ENCODE measurements at places on chromosomes 1 and 21.

GRCh38 chr1:9573723-9574122 is 15.0 kb upstream of the TMEM201 start:
- no peak for DNase-seq
- no peak overlapping the region for H3K27ac ChIP-seq
- H3K4me1 ChIP-seq: no peaks in the 10 kb centered on the region
- no peaks in the 10 kb centered on the region for H3K36me3 ChIP-seq

- no peak for DNase-seq
- no peak overlapping the region for H3K4me3 ChIP-seq
- no peaks in the 10 kb centered on the region for H3K4me1 ChIP-seq
- H3K27ac ChIP-seq: no peak overlapping the region
- no peaks in the 10 kb centered on the region for H3K27me3 ChIP-seq
- no peaks in the 10 kb centered on the region for H3K36me3 ChIP-seq
Measured at GRCh38 chr1:169914531-169914930, 20.8 kb upstream of the SCYL3 start.

DNA sequence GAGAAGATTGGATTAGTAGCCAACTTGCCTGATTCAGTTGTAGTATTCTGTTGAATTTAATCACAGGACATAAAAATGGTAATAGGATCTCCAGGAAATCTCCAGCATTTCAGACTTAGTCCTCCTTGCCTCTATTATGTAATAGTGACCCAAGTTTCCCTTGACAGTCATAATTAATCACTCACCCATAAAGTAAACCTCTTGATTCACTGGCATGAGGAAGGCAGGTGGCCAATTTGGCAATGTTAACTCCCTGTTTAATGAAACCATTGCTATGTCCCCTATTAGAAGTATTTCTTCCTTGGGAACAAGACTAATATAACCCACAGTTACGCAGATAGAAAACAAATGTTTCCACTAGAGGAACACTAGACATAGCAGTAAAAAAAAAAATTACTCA is 604.8 kb upstream of the CXADR start:
- H3K27me3 ChIP-seq: no peaks in the 10 kb centered on the region
- H3K36me3 ChIP-seq: no peaks in the 10 kb centered on the region
- DNase-seq: no peak

- DNase-seq: no peak
- H3K4me3 ChIP-seq: no peak overlapping the region
- no peaks in the 10 kb centered on the region for H3K4me1 ChIP-seq
- H3K27me3 ChIP-seq: no peaks in the 10 kb centered on the region
- no peaks in the 10 kb centered on the region for H3K36me3 ChIP-seq
Measured at GRCh38 chr1:233735847-233736246, 121.9 kb downstream of the KCNK1 start.

DNA sequence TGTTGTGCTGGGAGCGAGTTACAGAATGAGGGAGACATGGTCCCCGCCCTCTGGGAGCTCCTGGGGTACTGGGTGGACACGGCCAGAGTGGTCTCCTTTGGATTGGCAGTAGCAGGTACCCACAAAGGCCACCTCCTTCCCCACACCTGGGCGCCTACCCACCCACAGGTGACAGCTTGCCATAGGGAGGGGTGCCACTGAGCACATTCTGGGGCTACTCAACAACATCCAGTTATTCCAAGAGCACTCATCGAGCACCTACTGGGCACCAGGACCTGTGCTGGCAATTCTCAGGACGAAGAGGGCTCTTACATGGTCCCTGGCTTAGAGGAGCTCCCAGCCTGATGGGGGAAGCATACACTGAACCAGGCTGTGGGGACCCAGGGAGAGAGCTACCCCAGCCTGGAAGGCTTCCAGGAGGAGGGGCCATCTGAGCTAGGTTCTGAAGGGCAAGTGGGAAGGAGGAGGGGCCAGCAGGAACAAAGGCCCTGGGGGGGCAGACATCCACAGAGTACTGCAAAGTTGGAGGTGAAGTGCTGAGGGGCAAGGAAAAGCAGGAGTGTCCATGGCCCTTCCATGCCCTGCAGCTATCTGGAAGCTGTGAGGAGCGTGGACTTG is 22.0 kb downstream of the MRPL37 start:
- DNase-seq: no peak
- H3K27me3 ChIP-seq: no peaks in the 10 kb centered on the region
- no peak overlapping the region for H3K4me3 ChIP-seq
- no peak overlapping the region for H3K27ac ChIP-seq
- peaks cover 53% of the 10 kb centered on the region for H3K4me1 ChIP-seq
- H3K36me3 ChIP-seq: no peaks in the 10 kb centered on the region

- peak overlapping the region; percentile 69 for H3K27ac ChIP-seq
- H3K27me3 ChIP-seq: no peaks in the 10 kb centered on the region
- peak; percentile 43 for DNase-seq
- peak overlapping the region; percentile 69 for H3K4me3 ChIP-seq
- no peaks in the 10 kb centered on the region for H3K36me3 ChIP-seq
Measured at GRCh38 chr1:87334351-87335174, 5.9 kb downstream of the LMO4 start.

All from testis (tissue), 5 donors.